ENCODE measurements at places on chromosomes 11 and 22.
A peak's percentile ranks its signal among the peaks of the same experiment; 100 is the strongest.

- DNase-seq: no peak
These were observed 1491.4 kb downstream of the LRRC4C start for GRCh38 chr11:39968071-39968470.

DNA sequence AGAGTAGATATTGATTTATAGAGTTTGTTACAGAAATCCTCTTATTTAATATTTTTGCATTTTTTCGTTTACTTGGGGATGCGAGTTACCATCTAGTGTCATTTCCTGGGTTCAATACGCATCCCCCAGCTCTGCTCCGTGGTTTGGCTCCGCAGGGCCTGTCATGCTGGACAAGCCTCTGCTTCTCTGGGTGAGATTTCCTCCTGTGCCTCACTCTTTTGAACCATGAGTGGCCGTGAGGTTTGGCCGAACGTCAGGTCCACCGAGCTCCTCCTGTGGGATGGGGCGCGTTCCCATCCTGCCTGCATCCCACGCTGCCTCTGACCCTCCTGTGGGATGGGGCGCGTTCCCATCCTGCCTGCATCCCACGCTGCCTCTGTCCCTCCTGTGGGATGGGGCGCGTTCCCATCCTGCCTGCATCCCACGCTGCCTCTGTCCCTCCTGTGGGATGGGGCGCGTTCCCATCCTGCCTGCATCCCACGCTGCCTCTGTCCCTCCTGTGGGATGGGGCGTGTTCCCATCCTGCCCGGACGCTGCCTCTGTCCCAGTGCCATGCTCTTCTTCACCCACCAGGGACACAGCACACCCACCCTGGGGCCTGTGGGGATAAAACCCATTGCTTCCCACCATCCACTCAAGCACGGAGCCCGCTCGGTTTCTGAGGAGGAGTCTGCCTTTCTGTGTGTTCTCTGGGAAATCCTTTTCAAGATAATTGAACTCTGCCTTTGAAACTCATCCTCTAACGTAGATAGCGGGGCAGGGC is 506.8 kb downstream of the BRD1 start:
- DNase-seq: no peak

GRCh38 chr11:20047006-20047768 is 113.1 kb downstream of the DBX1 start:
- DNase-seq: no peak

GRCh38 chr11:37076866-37077265 is 478.8 kb upstream of the RAG2 start:
- DNase-seq: no peak

- no peak for DNase-seq
These were observed 79.5 kb upstream of the HMGXB4 start for GRCh38 chr22:35177811-35178210.

GRCh38 chr11:2202071-2202899 is 30.7 kb upstream of the TH start:
- DNase-seq: no peak

- no peak for DNase-seq
These were observed at the start of gene DERL3 for GRCh38 chr22:23838681-23839468. Gene DERL3, minus strand, starts transcription at chr22:23839006. Its CDS starts 19 bp downstream, at chr22:23838987.

GRCh38 chr11:12275818-12276217 is 101.6 kb upstream of the PARVA start:
- DNase-seq: no peak

GRCh38 chr22:43921370-43921769 is 2.2 kb upstream of the PNPLA3 start:
- DNase-seq: peak; percentile 71

GRCh38 chr11:63554877-63555223 is 8.3 kb downstream of the PLAAT2 start:
- DNase-seq: no peak

DNA sequence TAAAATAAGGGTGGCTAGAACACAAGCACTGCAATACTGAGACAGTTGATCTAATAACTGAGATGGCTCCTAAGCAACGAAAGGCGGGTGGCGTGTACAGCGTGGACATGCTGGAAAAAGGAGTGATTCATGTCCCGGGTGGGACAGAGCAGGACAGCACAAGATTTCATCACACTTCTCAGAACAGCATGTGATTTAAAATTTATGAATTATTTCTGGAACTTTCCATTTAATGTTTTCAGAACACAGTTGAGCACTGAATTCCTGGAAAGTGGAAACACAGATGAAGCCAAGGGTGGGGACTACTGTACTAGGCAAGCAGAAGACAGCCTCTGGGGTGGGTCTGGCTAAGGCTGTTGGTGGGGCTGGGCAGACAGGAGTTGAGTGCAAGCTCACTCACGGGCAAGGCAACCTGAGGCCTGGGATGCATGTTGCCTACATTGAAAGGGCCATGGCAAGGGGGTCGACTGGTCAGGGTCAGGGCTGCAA is 165.6 kb upstream of the DDI1 start:
- DNase-seq: no peak

DNA sequence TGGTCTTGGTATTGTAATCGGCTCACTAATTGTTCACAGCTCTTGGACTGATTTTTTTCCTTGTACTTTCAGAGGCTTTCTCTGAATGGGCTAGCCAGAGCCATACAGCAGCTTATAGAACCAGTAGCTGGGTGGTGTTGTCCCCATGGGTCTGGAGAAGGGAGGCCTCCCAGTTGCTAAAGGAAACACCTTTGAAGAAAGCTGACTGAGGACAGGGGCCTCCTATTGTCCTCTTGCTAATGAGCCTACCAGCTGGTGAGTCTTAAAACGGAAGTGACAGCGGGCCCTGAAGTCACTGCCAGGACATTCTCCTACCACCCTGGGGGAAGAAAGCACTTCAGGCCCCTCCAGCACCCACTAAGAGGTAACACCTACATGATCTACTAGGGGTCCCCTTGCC is 9.9 kb downstream of the FADS3 start:
- no peak for DNase-seq

DNA sequence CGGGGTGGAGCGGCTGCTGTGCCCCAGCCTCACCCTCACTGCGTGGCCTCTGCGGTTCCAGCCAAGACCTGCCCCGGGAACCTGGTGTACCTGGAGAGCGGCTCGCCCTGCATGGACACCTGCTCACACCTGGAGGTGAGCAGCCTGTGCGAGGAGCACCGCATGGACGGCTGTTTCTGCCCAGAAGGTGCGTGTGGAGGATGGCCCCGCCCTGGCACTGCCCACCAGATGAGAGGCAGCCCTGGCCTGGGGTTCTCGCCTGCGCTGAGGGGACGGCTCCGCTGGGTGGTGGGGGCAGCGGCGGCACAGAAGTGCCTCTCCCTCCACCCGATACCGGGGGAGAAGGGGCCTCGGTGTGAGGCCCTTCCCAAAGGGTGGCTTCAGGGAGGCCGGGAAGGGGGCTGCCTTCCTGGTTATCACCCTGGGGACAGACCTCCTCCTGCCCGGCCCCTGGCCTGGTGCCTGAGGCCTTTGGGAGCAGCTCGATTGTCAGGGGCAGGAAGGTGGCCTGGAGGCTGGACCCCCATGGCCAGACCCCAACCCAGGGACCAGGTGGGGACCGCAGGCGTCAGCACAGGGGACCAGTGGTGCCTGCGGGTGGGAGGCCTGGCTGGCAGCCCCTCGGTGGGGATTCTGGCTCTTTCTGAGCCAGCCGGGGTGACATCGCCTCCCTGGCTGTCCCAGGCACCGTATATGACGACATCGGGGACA is 7.1 kb downstream of the MUC2 start:
- no peak for DNase-seq

- DNase-seq: no peak
These were observed 91.7 kb downstream of the KCNQ1 start for GRCh38 chr11:2536440-2536989.

- DNase-seq: no peak
These were observed 6.8 kb downstream of the QSER1 start for GRCh38 chr11:32899438-32899837.

DNA sequence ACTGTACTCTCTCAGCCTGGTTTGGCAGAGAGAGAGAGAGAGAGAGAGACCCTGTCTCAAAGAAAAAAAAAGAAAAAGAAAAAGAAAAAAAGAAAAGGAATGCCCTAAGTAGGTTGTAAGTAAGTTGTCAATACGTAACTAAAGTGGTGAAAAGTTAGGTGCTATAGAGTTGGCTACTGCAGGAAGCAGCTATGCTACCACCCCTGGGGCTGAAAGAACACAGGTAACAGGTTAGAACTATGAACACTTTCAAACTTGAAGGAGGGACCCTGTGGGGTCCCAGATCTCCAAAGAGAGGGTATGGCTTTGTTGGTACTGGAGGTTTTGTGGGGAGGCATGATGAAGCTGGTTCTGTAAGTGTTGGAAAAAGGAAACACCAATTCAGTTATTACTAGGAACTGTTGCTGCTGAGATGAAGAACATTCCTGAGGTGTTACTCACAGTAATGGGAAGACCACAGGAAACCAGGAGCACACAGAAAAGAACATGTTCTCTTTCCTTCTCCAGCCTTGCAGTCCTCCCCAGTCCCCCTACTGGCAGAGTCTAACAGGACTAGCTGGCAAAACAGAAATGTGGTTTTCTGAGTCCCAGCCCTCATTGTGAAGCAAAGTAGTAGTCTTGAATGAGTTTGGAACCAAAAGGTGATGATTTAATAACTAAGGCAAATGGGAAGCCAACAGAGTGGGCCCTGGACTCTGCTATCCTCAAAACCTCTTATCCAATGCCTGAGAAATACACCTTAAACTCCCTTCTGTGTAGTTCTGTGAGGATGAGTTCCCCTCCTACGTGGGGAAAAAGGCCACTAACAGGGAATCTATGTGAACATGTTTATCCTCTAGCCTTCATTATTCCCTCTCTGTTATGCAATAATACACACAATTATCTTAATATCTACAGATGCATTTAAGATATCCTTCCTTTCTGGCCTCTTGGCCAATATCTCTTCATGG is 427.0 kb upstream of the DDI1 start:
- peak; percentile 8 for DNase-seq

- no peak for DNase-seq
These were observed 5.9 kb upstream of the CAT start for GRCh38 chr11:34432822-34433221.

DNA sequence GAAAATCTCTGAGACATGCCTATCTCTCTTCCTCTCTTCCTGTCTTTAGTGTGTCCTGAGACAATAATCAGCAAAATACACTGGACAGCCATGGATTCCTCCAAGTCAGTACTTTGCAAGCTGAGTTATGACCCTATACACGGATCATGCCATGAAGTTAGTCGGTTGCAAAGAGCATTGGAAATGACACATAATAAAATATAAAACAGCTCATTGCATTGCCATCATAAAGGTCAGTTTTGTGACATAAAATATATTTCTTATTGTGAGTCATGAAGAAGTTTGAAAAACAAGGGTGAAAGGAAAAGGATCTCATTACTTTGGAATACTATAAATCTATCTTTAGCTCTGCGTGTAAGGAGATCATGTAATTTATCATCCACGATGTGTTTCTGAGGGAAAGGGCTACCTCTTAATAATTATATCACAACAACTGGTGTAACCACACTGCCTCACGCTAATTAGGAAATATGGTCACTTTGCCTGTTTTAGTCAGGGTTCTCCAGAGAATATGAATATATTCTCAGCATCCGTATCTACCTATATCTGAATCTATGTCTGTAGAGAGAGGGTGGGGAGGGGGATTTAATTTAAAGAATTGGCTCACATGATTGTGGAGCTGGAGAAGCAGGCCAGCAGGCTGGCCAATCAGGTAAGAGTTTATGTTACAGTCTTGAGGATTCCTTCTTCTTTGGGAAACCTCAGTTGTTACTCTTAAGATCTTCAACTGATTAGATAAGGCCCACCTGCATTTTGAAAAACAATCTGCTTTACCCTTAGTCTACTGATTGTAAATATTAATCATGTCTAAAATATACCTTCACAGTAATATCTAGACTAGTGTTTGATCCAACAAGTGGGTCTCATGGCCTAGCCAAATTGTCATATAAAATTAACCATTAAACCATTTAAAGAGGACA is 198.8 kb downstream of the FAT3 start:
- DNase-seq: peak; percentile 14

DNA sequence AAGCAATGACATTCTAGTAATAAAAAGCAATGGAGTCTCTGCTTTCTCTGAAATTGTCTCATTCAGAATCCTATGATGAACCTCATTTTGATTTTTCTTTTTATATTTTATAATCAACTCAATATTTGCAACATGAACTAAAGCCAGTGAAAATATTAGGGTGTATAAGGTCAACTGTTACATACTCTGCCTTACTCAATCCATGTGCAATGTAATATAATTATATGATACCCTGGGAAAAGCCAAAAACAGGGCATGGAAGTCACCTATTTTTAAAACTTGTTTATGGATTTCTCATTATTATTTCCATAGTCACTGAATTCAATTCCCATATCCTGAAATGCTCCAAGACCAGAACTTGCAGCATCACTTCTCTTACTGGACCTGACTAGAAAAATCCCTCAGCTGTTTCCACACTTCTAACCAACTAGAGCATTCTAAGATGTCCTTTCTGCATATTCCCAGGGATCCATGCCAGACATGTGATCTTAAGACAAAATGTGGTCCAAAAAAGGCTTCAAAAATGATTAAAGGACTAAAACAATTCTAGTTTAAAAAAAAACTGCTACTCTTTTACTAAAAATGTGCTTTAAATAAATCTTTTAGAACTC is 97.3 kb downstream of the GUCY1A2 start:
- DNase-seq: no peak

DNA sequence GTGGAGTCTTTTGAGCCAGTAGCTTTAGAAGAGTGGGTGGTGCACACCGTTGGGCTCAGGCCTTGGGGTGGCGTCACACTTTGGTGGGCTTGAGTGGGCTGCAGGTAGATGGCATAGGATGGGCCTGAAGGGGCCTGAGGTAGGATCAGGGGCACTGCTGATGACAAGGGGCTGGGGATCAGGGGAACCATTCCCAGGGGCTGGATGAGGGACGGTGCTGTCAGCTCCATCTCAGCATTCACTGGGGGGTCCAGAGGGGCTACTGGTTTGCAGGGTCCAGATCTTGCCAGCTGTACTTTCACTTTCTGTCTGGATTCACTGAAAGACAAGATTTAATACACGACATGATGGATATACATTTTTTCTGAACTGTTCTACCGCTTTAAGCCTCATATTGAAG is 11.1 kb downstream of the E2F8 start:
- DNase-seq: no peak

GRCh38 chr11:75502138-75502537 is 23.6 kb downstream of the GDPD5 start:
- no peak for DNase-seq

- DNase-seq: no peak
These were observed 17.0 kb downstream of the CASP12 start for GRCh38 chr11:104881117-104881794.

- no peak for DNase-seq
These were observed 3.5 kb downstream of the CLDN5 start for GRCh38 chr22:19520566-19521305.

- DNase-seq: peak; percentile 46
These were observed 25.6 kb downstream of the YWHAH start for GRCh38 chr22:31969789-31970489.

- DNase-seq: no peak
These were observed 21.1 kb upstream of the CAPRIN1 start for GRCh38 chr11:34030382-34030781.

DNA sequence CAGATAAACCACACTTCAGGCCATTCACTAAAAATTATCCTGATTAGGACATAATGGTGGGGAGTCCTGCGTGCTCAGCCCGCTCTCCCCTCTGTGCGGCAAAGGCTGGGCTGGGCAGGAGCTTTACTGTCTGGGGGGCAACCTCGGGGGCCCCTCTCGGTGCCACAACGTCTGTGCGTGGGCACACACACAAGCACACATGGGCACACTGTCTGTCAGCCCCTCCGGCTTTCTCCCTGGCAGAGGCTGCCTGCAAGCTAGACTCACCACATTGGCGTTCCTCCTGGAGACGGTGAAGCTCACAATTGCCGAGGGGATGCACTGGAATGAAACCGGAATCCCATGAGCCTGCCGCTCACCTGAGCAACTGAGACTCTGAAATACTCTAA is 5.2 kb downstream of the MLC1 start:
- DNase-seq: no peak

GRCh38 chr22:17695986-17696385 is 57.4 kb downstream of the BCL2L13 start:
- no peak for DNase-seq
